ENCODE measurements at places on chromosomes 7 and 10.
A peak's percentile ranks its signal among the peaks of the same experiment; 100 is the strongest.

DNA sequence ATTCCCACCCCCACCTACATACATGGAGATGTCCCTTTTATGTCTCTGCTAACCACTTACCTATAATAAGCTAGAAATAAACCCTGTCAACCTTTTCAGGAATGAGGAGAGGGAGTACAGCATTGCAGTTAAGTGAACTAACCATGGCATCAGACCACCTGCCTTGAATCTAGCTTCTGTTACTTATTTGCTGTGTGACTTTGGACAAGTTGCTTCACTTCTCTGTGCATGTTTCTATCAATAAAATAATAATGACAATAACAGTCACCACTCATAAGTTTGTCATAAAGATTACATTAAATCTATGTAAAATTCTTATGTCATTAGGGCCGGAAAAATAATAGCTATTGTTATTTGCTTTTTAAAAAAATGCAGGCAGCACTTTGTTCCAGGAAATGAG, 881.1 kb upstream of the AUTS2 start:
- DNase-seq, result no peak

- no peak for DNase-seq
Measured at GRCh38 chr10:72162978-72163377, 52.8 kb upstream of the ANAPC16 start.

GRCh38 chr7:19775578-19775977, 2.2 kb upstream of the TMEM196 start:
- DNase-seq, result no peak

DNA sequence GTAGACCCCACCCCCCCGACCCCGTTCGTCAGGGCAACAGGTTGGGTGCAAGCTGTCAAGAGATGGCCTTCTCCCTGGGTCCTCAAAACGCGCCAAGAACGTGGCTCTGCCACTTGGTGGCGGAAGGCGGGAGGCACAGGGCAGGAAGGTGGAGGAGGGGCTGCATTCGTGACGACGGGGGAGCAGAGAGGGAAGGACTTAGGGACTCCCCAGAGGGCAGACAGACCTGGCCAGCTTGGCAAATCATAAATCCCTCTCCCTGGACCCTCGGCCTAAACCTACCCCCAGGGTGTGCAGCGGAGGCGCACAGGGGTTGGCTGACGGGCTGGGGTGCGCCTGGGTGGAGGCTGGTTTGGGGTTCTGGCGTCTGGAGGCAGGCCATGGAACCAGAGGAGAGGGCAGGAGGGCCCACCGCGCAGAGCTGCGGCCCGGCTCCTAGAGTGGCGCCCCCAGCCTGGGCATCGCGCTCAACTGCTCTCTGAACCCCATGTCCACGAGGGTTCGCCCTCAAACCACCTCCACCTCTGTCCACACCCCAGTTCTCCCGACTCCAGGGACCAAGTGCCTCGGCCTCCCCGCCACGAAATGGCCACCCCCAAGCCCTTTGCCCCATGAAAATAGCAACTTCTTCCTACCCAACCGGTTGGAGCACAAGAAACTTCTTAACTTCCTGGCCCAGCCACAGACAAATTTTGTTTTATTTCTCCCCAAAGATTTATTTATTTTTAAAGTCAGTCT, 10.8 kb upstream of the GATA3 start:
- no peak for DNase-seq

GRCh38 chr7:105786520-105787470, 89.6 kb downstream of the ATXN7L1 start:
- no peak for DNase-seq

DNA sequence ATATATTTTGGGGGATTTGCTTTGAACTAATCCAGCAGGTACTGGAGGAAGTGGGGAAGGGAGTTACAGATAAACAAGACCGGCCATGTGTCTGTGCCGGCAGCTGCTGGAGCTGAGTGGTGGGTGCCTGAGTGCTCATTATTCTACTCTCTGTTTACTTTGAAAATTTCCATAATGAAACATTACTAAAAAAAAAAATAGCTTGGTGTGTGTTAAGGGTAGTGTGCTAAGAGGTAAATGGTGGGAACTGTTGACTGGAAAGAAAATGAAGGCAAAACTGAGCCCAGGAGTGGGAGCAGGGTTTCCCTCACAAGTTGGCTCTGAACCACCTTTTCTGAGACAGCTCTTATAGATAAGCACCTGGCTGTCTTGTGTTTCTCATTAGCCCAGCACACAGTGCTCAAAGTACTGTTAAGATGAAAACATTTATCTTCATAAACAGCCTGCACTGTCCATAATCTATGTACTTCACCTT, 50.6 kb downstream of the PARD3 start:
- no peak for DNase-seq

DNA sequence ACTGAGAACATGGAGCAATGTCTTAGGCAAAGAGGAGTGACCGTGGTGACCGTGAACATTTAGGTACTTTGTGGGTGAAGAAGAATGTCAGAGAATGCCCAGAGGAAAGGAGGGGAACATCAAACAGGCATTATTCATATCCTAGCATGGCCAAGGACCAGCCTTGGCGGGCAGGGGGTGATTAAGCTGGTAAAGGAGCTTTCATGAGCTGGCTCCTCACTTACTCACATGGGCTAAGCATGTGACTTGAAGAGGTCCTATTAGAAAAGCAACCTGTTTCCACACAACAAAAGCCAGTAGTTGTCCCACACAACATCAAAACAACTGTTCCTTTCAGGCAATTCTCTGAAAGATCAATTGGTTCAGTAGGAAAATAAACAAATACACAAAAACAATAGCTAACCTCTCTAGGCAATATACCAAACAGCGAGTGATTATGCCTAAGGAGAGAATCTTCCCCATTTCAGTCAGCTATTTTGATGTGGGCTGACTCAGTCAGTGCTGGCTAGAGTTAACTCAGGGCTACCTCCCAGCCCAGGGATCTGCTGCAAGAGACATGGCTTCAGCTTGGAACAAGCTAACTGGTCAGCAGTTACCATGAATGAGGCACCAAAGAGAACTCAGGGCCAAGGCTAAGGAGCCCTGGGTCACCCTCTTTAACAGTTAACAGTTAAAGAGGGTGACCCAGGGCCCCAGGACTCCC, 283.5 kb downstream of the ARHGAP12 start:
- no peak for DNase-seq

- no peak for DNase-seq
Measured at GRCh38 chr7:70573071-70573661, 558.8 kb upstream of the GALNT17 start.

DNA sequence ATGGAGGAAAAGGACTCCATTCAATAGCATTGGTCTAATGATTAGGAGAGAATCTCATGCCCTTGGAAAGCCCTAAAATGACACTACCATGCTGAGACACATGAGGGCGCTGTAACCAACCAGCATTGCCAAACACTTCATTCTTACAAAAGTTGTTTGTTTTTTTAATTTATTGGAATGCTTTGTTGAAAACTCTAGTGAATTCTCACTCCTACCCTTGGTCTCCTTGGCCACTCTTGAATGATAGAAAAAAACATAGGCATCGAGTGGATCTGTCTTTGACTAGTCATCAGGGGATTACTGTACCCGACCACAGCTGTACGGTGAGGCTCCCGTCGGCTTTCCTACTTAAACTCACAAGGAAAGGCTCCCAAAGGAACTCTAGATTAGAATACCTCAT, 29.3 kb upstream of the ADD3 start:
- peak; percentile 61 for DNase-seq

- no peak for DNase-seq
Measured at GRCh38 chr10:5625992-5626777, 40.2 kb downstream of the ASB13 start.

DNA sequence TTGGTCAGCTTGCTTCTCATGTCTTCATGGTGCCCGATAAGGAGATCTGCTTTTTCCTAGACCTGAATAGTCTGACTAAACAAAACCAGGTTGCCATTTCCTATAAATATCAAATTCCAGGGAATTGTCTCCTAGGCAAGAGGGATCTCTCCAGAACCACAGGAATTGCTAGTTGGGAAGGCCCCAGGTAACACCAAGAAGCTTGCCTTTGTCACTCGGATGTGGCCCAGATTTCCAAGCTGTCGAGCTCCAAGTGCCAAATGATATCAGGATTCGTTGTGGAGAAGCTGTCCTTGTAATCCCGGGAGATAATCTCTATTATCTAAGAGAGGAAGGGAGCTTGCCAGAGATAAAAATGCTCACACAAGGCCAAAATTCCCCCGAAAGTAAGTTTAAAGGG, 1288.5 kb upstream of the AUTS2 start:
- DNase-seq, result no peak
